ENCODE measurements at places on chromosomes 12 and 14.

DNA sequence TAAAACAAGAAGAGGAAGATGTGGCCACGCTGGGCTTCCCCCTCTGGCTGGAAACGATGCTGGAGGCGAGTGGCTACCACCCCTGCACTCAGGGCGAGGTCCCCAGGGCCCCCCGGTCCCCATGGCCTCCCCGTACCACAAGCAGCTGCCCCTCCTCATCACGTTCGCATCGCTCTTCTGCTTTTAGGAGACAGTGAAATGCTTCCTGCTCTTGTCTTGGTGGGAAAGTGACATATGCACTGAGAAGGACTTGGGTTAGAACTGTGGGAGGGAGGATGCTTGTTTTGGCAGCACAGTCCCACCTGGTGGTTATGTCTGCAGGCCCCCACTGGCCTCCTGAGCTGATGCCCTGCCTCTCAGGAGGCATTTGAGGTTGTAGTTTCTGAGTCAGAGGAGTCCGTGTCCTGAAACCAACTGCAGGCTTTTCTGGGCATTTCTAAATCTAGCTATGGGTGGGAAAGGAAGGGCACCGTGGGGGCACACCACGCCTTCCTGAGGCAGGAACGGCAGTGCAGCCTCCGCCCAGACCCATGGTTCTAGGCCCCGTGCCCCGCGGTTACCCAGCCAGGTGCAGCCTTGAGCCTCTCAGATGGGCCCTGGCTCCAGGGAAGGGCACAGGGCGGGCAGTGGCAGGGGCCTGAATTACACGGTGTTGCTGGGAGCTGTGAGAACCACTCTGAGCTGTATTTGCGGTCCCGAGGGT, 139.3 kb downstream of the ADGRD1 start:
- peak; percentile 6 for DNase-seq

DNA sequence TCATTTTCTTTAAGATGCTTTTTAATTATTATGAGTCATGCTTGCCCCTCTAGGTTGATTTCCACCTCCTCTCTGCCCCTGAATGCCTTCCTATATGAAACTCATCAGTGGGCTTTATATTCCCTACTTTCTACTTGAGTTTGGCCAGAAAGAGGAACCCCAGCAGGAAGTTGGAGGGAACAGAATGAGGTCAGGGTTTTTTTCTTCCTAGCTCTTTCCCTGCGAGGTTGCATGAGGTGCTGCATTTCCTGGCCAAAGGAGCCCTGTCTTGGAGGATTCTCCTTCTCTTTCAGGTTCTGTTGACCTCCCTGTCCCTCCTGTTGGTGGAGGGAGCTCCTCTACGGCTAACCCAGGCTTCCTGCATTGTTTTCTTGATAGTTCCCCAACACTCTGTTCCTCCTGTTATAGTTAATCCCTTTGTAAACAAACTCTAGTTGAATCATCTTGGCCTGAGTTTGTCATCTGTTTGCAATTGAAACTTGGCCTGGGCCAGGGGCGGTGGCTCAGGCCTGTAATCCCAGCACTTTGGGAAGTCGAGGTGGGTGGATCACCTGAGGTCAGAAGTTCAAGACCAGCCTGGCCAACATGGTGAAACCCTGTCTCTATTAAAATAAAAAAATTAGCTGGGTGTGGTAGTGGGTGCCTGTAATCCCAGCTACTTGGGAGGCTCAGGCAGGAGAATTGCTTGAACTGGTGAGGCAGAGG, 15.3 kb upstream of the SPIC start:
- no peak for DNase-seq

DNA sequence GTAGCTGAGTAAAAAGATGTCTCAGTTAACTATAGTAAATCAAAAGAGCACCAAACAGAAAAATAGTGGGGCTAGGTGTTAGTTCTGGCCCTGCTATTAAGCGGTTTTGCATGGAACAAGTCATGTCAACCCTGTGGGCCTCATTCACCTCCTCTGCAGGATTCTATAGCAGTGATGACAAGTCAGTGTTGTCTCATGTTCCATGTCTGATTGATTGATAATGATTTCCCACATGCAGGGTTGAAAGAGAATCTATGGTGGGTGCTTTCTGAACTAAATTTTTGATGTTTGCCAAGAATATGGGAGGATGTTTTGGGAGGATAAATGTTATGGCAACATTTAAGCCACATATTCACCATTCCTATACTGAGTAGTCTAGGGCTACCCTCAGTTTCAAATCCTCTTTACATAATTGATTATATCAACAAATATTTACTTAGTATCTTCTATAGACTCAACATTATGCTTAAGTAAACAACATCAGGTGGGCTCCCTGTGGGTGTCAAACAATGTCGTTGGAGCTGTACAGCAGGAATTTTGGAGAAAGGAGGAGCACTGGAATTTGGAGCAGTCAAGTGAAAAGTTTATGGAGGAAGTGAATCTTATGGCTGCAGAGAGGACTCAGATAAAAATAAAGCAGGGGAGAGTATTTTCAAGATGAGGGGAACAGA, 48.6 kb downstream of the IRAK3 start:
- no peak for DNase-seq

DNA sequence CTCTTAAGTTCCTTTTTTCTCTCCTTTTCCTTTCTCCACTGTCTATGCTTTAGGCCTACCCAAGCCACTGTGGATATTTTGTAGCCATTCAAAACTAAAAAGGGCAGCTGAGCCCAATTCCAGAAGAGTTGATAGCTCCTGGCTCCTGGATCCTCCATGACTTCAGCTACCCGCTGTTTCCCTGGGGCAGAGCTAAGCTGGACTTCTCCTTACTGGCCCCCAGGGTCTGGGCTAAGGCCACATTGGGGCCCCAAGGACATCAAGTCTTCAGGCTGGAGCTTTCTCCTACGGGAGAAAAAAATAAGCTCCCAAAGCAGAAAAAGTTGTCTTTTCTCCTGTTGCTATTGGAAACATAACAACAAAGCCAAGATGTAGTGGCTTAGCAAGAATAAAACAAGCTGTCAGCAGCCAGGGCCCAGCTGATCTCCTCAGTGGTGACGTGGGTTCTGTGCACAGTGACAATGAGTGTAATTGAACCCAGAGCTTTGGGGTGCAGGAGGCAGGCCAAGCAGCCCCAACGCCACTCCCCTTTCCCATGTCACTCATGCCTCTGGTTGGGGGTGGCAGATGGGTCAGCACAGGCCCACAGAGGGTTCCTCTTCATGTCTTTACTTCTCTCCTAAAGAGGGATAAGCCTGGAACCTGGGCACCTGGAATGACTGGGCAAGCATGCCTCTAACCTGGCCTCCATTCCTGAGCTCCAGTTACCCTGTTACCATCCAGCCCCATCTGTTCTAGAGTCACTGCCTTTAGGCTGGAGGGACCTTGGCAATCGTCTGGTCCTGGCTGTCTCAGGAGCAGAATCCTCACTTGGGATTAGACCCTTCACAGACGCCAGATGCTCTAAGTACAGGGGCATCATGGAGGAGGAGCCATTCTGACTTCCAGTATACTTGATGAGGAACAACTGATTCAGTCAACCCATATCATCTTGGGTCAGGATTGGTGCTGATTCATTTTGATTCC, 171.2 kb downstream of the ZFP36L1 start:
- no peak for DNase-seq

DNA sequence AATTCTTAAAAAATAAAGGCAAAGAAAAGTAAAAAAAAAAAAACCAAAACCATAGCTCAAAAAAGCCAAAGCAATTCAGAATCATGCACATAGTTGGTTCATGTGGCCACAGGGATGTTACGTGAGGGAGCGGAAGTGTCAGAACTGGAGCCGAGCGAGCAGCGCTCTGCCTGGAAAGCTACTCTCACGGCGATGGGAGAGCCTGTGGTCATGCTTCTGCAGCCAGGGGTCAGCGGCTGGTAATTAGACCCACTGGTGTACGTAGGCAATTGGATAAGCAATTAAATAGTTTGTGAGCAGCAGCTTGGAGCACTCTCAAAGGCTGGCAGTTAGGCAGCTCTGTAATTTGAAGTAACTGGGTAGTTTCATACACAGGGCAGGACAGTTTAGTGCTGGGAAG, 58.1 kb downstream of the TRHDE start:
- no peak for DNase-seq

- no peak for DNase-seq
Measured at GRCh38 chr14:100774164-100774537, 47.5 kb downstream of the DLK1 start.

DNA sequence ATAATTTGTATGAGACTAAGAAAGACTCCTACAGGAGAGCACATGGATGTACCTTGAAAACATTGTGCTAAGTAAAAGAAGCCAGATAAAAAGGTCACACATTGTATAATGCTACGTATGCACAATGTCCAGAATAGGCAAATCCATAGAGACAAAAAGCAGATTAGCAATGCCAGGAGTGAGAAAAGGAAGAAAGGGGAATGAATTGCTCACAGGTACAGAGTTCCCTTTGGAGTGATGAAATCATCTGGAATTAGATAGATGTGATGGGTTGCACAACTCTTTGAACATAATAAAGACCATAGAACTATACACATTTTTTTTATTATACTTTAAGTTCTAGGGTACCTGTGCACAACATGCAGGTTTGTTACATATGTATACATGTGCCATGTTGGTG, 1218.9 kb upstream of the TMEM132C start:
- DNase-seq, result no peak

DNA sequence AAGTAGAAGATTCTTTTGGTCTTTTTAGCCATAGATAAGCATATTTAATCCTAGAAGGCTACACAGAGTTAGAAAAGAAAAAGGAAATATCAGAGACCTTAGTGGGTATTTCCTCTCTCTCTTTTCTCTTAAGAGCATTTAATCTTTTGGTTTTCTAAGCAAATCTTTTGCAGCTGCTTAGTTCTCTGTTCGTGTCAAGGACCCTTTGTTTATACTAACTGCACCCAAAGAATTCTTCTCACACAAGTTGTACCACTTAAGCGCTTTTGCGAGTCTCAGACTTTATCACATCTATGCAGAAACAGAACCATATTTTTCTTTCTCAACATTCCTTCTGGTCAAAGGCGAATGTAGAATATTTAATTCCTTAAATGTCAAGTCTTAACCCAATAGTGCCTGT, 17.9 kb upstream of the NID2 start:
- no peak for DNase-seq

DNA sequence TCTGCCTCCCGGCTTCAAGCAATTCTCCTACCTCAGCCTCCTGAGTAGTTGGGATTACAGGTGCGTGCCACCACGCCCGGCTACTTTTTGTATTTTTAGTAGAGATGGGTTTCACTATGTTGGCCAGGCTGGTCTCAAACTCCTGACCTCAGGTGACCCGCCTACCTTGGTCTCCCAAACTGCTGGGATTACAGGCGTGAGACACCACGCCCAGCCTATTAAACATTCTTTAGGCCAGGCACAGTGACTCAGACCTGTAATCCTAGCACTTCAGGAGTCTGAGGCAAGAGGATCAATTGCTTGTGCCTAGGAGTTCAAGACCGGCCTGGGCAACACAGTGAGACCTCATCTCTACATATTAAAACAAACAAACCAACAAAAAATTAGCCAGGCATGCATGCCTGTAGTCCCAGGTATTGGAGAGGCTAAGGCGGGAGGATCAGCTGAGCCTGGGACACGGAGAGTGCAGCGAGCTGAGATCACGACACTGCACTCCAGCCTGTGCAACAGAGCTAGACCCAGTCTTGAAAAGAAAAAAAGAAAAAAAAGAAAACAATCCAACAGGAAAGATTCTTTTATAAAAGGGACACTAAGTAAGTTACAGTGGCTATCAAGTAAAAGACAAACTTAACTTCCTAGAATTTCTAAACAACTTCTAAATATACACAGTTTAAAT, 70.2 kb downstream of the HECTD1 start:
- DNase-seq, result no peak

DNA sequence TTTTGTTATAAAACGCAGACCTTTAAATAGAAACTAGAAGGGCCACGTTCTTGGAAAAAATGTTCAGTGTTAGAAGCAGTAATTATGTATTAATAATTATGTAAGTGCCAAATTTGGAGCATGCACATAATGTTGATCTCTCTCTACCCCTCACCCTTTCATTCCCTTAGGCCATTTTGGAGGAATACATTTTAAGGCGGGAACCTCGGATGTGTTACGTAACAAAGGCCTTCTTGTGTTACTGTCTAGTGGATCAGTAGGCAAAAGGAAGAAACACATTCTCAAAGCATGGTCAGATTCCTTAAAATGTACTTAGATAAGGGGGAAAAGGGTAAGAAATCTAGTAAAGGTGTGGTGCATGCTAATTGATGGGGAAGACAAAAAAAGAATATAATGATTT, 52.7 kb downstream of the RASSF3 start:
- DNase-seq, result no peak

DNA sequence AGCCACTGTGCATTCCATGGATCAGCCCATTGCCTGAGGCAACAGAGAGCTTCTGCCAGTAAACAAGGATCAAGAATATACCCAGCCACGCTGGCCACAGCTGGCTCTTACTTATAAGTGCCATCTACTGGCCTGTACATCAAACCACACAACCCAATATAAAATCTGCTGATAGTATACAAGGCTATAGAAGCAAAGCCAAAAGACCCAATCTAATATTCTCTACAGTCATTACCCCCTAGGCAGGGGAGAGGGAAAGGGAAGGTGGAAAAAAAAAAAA, 4.4 kb upstream of the FAM186B start:
- no peak for DNase-seq

DNA sequence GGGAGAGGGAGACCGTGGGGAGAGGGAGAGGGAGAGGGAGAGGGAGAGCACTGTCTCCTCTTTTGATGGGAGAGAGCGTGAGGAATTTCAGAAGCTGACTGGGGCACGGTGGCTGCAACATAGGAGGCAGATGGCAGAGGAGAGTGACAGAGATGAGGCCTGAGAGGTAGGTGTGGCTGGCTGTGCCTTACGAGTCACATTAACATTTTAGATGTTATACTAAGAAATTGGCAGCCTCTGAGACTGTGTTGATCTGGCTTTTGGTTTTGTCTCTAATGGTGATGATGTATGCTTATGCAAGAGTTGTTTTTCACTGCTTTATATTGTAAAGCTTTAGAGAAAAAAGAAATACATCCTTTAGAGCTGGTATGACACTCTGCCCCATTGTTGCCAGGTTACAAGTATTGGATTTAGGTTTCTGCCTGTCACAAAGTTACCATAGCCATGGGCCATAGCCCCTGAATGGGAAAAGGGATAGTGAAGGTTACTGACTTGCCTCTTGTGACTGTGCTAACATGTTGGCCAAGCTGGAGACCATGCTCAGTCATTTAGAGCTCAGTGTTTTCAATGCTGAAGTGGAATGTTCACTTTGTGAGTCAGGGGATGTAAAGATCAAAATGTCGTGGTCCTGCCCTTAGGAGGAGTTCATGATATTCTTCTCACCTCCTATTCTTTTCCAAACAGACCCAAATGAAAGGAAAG, 186.2 kb downstream of the SYNE2 start:
- no peak for DNase-seq

DNA sequence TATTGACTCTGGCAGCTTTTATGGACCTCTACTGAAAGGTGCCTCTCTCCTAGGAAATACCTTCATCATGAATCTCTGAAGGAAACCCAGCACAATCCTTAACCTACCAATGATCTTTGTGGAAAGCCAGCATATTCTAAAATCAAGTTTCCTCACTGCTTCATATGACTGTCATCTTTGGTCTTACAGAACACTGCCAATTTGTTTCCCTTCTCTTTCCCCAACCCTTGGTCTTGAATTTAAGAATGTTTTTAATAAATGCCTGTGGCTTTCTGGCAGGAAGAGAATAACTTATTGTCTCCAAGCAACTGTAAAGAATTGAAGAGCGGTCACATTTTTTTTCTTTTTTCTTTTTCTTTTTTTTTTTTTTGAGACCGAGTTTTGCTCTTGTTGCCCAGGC, 427.6 kb downstream of the IPO8 start:
- no peak for DNase-seq

GRCh38 chr12:118073768-118074167, 12.8 kb upstream of the WSB2 start:
- no peak for DNase-seq

- peak; percentile 85 for DNase-seq
Measured at GRCh38 chr12:53048780-53049401, 974 bp upstream of the TNS2 start.

All from uterus (tissue), 4 donors.